ENCODE measurements at places on chromosomes 6 and 20.
A peak's percentile ranks its signal among the peaks of the same experiment; 100 is the strongest.

GRCh38 chr6:169965657-169966311 is 214.4 kb downstream of the ERMARD start:
- DNase-seq, result no peak

- no peak for DNase-seq
Observed at GRCh38 chr6:130132286-130132701, 90.5 kb downstream of the SAMD3 start.

GRCh38 chr6:158416883-158417759 is 104.9 kb downstream of the TULP4 start:
- peak; percentile 19 for DNase-seq

GRCh38 chr6:21802175-21802822 is 208.7 kb downstream of the SOX4 start:
- no peak for DNase-seq

GRCh38 chr20:33005908-33006775 is 1.4 kb upstream of the BPIFB2 start:
- no peak for DNase-seq

DNA sequence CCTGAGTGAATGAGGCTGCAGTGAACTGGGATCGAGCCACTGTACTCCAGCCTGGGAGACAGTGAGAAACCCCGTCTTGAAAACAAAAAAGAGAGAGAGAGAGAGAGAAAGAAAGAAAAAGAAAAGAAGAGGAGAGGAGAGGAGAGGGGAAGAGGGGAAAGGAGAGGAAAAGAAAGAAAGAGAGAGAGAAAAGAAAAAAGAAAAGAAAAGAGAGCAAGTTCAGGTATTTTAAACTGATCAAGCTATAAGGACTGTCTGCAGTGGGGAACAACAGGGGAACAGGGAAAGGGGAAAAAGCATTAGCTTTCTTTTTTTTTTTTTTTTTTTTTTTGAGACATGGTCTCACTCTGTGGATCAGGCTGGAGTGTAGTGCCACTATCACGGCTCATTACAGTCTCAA is 2.5 kb downstream of the CGA start:
- no peak for DNase-seq

DNA sequence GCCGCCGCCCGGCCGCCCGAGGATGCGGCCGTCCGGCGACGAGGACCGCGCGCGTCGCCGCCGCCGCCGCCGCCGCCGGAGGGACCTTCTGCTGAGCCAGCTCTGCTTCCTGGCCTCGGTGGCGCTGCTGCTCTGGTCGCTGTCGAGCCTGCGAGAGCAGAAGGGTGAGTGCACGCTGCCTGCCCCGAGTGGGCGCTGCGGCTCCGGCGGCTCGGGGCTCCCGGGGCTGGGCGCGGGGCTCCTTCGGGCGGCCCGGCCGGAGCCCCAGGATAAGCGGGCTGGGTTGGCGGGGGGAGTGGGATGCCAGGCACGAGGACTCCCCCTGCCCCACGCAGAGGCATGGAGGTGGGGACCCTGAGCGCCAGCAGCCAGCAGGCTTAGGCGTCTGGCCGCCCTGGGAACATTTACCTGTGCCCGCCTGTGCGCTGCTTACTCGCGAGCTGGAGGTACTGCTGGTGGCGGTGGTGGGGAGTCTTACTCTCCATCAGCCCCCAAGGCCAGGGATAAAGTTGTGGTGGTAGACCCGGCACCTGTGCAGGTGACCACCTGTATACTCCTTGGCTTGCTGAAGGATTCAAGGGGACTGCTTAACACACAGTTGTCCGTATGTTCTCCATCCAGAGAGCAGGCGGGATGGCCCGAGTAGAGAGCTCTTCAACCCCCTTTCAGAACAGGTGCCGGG is 520 bp downstream of the SLC24A3 start:
- DNase-seq, result no peak

DNA sequence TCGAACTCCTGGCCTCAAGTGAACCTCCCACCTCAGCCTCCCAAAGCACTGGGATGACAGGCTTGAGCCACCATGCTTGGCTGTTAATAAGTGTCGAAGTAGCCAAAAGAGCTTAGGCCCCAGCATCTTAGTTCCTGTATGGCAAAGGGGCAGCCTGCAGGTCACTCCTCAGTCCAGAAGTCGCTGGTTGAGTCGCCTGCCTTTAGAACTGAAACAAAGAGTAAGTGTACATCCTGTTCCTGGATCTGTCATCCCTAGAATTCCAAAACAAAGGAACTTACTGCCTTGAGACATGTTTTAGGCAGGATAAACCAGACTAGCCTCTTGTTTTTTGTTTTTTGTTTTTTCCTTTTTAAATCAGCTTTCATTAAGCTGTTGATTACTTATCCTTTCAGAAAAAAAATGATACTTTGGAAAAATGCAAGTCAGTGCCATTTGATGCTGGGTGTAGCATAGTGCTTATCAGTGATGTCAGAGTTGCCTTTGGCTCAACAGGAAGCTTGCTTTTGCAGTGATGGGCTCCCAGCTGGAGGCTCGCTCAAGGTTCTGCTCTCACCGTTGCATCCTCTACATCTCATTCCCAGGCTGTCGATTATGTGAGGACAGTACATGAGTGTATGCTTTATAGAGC is 9.0 kb downstream of the ACTR5 start:
- DNase-seq, result no peak

- no peak for DNase-seq
Observed at GRCh38 chr20:44688053-44688625, 27.0 kb upstream of the CCN5 start.

DNA sequence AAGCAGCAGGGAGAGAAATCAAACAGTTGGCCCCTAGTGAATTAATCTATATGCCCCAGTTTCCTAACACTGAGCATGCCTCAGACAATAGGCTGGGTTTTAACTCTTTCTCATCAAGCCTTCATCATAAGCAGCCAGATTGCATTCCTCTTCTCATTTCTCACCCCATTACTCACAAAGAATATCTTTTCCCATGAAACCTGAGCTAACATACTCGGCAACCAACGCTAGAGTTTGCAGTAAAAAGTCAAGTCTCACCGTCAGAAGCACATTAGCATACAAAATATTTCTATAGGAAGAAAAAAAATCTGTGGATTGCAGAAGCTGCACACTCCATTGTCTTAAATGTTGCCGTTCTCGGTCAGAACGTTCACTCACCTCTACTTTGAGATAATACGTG is 429.9 kb upstream of the ARID1B start:
- no peak for DNase-seq

DNA sequence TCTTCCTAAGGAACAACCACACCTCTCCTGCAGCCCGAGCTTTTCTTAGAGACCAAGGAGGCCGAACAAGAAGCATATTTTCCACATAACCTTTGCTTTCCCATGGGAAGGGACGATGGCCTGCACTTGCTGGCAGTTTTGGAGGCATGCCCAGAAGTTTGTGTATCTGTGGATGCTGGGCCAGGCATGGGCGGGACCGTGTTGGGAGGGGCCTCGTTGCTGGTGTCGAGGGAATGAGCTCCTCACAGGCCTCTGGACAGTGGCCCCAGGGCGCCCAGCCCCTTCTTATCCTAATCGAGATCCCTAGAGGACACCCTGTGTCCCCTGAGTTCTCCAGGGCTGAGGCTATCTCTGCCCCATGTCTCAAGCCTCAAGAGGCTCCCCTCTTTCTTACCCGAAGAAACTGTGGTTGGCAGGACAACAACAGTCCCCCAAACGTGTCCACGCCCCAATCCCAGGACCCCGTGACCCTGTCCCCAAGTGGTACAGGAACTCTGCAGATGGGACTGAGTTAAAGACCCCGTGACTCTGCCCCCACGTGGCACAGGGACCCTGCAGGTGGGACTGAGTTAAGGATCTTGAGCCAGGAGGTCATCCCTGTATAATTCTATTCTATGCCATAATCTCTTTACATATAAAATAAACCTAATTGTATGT is 99.5 kb upstream of the BHLHE23 start:
- DNase-seq, result no peak

GRCh38 chr6:17583811-17584210 is 16.3 kb upstream of the FAM8A1 start:
- DNase-seq, result no peak

GRCh38 chr6:74956559-74957428 is 249.1 kb downstream of the COL12A1 start:
- DNase-seq, result no peak

DNA sequence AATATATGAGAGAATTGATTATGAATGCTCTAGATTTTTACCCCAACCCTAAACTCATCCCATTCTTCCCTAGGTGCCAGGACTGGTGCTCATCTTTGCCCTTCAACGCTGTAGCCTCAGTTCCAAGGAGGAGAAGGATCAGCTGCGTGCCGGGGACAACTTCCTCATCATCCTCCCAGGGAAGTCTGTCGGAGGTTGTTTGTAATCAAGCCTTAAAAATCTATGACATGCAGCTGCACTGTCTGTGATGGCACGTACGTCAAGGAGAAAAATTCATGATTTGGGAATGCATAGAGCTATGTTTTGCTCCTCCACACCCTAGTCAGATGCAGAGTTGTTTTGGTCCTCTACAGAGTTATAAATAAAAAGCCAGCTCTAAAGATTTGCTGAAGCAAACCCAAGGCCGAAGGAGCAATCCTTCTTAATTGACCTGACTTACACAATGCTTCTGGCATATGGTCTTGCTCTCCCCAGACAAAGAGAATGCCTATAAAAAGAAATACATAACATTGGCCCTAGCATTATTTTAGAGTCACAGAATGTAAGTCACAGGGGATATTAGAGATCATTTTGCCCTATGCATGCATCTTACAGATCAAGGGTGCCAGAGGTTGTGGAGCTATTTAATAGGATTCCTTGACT is 244.2 kb downstream of the HIVEP2 start:
- DNase-seq, result no peak

- DNase-seq, result no peak
Observed at GRCh38 chr6:157684620-157685299, 138.3 kb upstream of the SNX9 start.

- no peak for DNase-seq
Observed at GRCh38 chr6:70079241-70079640, 212.9 kb downstream of the COL19A1 start.

- no peak for DNase-seq
Observed at GRCh38 chr6:100276311-100277057, 188.2 kb downstream of the SIM1 start.

GRCh38 chr6:35024551-35025054 is 116.5 kb downstream of the TCP11 start:
- DNase-seq, result no peak

DNA sequence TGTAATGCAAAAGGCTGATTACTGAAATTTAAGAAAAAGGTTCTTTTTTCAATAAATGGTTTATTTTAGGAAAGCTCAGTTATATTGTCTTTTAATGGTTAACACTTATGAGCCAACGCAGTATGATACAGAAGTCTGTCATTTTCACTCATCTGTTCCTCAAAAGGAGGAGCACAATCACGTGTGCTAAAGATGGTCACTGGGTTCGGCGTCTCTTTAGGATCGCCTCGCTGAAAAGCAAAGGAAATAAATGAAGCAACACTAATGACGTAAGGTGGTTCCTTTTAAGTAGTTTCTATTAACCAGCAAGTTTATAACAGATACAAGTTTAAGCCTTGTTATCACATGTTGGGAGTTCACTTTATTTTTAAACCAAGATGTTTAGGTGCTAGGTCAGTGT is 125.7 kb downstream of the MAP3K4 start:
- no peak for DNase-seq

DNA sequence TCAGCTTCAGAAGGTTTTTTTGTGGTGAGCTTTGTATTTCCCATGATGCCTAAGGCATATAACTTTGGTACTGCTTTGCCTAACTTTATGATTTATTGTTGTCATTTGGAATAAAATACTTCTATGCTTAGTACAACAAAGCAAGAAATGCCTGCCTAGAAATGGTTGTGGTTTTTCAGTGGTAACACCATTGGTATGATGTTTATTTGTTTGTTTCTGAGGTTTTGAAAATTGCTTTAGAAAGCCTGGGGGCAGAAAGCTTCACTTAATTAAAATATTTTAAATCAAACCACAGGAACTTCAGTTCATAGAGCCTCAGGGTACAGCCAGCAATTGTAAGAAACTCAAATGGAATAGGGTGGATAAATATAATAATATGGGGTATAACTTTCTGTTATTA is 351.2 kb upstream of the MAP3K7 start:
- peak; percentile 20 for DNase-seq

DNA sequence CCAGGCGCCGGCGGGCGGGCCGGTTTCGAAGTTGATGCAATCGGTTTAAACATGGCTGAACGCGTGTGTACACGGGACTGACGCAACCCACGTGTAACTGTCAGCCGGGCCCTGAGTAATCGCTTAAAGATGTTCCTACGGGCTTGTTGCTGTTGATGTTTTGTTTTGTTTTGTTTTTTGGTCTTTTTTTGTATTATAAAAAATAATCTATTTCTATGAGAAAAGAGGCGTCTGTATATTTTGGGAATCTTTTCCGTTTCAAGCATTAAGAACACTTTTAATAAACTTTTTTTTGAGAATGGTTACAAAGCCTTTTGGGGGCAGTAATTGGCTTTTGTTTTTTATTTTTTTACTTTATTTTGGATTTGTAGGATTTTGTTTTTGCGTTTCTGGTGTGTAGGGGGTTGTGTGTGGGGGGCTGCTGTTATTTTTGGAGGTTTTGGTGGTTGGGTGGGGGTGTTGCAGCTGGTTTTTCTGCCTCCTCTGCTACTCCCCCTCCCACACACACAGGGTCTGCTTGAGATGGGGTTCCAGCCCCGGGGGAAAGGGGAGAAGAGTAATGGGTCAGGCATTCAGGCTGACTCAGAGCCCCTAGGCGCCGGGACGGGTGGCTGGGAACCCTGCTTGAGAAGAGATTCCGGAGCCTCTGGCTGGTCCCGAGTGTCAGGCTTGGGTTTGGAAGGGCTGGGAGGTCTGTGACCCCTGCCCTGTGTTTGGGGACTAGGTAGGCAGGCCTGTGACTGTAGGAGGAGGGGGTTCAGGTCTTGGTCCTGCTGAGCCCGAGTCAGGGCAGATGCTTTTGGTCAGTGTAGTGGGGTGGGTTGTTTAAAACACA is 2.0 kb downstream of the CEBPB start:
- DNase-seq, result no peak

GRCh38 chr6:127456465-127456864 is 2.7 kb downstream of the KIAA0408 start:
- no peak for DNase-seq

DNA sequence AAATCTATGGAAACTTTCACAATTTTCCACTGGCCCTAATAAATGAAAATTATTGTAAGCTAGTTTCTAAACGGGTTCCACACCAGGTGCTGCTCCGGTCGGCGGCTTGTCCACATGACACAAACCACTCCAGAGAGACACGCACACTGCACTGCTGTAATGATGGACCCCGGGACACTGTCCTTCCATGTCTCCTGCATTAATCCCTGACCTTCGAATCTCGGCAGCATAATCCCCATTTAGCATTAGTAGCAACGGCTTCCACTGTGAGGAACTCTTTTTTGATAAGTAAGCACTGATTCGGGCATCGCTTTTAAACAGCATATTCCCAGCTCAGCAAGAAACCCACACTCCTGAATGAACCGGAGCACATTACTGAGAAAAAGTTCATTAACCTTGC is 43.5 kb downstream of the INSM1 start:
- no peak for DNase-seq
